Activated CD8-positive, alpha-beta memory T cell treated with anti-CD3 and anti-CD28 coated beads for 4 hours (primary cell): ENCODE measurements at places on chromosomes 6 and 20.

GRCh38 chr6:36780442-36781177 lies 58.6 kb downstream of the CPNE5 start:
- DNase-seq, result no peak

- DNase-seq, result no peak
Observed at GRCh38 chr20:32338665-32339064, 19.5 kb upstream of the ASXL1 start.

DNA sequence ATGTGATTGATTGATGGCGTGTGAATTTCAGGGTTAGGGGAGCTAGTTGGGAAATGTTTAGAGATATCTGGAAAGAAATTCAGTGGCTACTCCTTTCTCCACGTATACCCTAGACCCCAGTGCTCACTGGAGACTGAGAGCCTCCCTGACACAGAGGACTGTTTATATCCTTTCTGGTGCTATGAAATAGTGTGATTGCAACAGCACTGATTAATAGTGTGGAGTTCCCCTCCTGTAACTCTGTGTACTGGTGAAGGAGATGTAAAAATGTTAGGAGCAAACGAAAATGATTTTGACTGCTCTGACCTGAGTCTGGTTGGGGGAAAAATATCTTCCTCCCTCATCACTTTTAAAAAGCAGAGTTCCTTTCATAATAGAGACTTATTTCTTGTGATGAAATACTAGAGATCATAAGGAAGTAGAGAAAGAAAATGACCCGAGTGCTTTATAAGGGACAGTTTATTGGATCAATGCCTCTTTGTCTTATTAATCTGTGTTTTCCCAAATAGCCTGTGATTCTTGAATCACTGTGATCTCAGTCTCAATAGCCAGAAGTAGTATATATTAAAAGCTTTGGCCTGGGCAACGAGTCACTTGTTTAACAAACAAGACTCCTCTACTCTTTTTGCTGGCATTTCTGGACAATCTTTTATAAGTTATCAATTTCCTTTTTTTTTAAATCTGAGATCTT lies 92.3 kb downstream of the RNF182 start:
- DNase-seq, result no peak

DNA sequence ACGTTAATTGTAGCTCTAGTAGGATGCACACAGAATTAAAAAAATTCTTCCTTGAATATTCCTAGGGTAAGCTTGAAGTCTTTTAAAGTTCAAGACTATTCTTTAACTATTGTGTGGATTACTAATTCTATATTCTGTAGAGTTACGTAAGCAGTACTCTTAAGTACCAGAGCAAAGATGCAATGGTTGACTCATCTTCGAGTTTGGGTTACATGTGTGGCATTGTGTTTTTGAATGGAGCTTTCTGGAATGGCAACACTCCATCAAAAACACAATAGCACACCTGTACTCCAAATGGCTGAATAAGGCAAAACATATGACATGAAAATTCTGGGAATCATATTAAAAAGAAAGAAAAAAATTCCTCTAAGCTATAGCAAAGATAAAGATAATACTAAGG lies 33.5 kb upstream of the CEP162 start:
- no peak for DNase-seq

DNA sequence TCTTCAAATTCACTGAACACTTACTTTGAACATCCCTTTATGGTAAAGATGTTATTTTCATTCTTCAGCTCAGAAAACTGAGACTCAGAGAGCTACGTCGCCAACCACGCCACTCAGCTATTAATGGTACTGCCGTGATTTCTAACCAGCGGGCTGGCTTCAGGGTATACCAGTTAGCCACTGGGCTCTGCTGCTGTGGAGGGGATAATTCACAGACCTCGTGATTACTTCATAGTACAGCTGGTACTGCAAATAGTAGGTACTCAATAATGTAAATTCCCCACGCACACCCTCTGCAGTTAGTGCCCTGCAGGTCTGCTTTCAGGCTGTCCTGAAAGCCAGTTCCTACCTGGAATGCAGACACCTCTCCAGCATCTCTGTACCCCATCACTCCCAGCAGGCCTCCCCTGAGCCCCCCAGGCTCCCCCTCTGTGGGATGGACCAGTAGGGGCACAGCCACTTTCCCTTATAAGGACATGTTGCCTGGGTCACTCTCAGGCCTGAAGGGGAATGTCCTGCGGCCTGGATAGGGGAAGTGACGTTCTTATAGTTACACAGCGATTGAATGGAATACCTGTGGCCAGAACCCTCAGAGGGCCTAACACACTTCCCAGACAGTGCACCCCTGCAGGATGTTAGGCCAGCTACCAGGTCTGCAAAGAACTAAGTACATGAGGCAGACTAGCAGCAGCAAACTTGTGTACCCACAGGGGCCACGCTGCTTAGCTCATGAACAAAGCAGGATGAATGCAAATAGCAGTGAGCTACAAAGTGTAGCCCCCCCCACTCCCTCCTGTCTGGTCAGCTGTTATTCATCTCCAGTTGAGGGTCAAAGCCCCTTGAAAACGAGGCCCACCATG lies 1.3 kb upstream of the OCSTAMP start:
- no peak for DNase-seq
